NCI-H526 (cell line): ENCODE measurements at places on chromosomes 2 and 18.

GRCh38 chr2:15163326-15163725, 397.8 kb downstream of the NBAS start:
- DNase-seq = no peak

DNA sequence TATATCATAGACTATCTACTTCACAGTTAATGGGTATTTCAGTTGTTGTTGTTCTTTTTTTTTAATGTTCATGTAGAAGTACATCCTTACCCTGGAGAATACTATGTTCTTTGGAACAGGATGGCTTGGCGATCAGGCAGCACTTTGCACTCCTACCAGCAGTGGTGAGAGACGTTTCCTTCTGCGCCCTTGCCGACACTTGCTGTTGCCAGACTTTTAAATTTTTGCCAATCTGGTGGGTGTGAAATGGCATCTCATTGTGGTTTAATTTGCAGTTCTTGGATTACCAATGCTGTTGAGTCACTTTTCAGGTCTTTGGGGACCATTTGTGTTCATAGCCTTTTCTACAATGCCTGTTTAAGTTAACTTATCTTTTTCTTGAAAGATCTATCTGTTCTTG, 197.3 kb downstream of the SH3RF3 start:
- DNase-seq = no peak

DNA sequence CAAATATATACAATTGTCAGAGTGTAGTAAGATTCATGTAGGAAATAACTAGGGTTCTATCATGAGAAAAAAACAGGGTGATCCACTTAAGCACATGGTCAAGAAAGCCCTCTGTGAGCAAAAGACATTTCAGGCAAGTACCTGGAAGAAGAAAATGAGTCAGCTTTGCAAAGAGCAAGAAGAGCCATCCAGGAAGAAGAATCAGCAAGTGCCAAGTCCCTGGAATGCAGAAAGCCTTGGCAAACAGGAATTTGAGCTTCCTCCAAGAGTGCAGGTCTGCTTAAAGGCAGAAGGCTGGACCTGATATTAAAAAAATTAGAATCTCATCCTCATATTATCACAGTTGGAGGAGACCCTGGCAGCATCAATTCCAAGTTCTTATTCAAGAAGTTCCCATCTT, 188.5 kb upstream of the CELF4 start:
- DNase-seq = no peak

DNA sequence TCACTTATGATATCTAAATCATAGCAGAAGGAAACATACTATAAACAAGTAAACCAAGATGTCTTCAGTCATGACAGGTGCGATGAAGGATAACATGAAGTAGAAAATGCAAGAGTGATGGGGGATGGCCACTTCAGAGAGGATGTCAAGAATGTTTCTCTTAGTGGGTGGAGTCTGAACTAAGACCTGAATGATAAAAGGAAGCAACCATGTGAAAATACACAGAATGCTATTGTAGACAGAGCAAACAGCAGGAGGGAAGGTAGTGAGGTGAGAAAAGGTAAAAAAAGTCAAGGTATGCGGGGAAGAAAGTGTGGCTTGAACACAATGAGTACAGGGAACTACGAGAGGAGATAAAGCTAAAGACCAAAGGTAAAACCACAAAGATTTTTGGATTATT, 341.6 kb downstream of the FBXO15 start:
- DNase-seq = no peak

- peak; percentile 21 for DNase-seq
These were observed 63.0 kb upstream of the CPO start for GRCh38 chr2:206876216-206876860.

DNA sequence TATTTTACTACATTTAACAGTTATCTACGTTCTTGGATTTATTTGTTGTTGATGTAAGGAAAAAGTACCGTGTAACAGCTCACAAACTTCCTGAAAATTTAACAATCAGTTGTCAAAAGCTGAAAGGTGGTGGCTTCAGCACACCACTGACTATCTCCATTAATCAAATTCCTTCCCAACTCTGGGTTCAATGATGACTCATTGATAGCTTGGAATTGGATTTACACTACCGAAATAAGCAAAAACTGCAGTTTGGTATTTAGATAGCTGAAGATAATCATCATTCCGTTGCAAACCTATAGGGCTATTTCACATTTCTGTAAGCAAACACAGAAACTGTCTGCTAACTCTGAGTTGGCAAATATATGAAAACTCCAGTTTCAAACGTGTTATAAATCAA, 322.3 kb upstream of the TFPI start:
- DNase-seq = no peak

DNA sequence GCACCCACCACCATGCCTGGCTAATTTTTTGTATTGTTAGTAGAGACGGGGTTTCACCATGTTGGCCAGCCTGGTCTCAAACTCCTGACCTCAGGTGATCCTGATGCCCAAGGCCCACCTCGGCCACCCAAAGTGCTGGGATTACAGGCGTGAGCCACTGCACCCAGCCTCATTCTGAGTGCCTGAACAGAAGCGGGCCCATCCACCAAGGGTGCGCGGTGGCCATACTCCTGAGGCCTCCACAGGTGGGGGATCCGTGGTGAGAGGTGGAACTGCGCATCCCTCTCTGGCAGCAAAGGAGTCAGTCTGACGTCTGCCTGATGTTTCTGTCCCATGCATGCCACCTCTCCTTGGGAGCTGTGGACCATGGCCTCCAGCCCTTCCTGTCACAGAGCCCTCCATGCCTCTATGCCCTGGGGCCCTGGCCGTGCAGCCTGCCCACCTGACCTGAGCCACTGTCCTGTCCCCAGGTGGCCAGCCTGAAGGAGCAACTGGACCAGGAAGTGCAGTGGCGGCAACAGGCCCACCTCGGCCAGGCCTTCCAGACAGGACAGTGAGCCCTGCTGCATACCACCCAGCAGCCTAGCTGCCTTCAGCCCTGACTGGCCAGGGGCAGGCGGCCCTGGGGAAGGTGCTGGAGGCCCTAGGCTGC, 7.6 kb upstream of the SNED1 start:
- DNase-seq = no peak
